ENCODE measurements at places on chromosomes 4 and X.

DNA sequence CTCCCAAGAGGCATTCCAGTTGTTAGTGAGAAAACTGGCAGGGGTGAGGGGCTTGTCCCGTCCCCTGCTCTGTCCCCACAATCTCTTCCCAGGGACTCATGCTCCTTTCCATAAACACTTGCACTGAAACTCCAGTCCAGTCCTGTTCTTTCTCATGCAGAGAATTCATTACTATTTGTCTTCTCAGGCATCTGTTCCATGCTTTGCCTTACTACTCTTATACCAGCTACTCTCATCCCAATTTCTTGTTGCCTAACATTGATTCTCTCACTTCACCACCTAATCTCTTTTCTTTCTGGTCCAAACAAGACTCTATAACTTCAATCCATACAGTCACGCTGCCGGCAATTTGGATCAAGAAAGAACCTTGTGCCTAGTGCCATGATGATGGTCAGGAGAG is 97.1 kb upstream of the VEGFC start:
- DNase-seq = no peak

DNA sequence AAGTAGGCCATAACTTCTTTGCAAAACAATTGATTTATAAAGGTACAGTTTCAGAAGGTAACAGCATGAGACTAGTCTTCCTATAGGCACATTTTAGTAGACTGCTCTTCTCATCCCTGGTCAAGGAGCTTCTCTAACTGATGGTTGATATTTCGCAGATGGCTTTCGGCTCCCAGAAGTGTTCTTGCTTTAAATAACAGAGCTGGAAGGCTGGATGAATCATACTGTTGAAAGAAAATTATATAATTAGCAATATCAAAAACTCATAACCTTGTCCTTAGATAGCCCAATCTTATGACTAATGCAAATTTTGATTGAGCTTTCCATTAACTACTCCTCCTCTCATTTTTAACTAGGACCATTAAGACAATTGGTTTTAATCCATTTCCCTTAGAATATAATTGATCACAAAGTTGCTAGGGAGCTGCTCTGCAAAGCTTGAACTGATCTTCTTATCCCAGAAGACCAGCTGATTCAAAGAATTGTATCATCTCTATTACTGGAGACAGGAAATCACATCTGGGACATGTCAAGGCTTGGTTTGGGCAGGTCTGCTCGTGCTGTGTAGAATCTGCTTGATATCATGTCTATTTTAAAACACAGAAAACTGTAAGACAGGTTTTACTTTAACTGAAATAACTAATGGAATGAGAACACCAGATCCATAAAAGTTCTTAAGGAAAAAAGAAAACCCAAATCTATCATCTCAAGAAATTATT is 38.6 kb downstream of the CENPU start:
- no peak for DNase-seq

DNA sequence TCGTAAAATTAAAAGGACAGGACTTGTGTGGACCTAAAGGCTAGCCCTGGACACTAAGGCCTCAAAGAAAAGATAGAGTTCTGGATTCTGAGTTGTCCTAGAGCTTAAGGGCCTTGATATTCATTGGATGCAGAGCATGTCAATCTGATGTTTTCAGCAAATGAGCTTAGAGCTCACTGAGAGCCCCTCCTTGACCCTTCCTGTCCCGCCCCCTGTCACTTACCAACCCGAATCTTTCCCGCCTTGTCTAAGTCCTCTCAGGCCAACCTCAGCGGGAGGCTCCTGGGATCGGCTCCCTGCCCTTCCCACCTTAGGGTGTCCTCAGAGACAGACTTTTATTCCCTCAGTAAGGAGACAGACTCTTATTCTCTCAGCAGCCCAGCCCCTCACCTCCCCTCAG is at the start of gene CT47C1:
Gene CT47C1, plus strand, starts transcription at position 250 of the 400 bp plus-strand sequence. CDS start 233 bp downstream, outside the sequence.
- DNase-seq = no peak

GRCh38 chr4:41363384-41363981 is 106.8 kb downstream of the UCHL1 start:
- no peak for DNase-seq

- DNase-seq = no peak
Measured at GRCh38 chr4:26325191-26325590, 4.4 kb downstream of the RBPJ start.

- no peak for DNase-seq
Measured at GRCh38 chr4:2932951-2933565, 30.1 kb downstream of the NOP14 start.

DNA sequence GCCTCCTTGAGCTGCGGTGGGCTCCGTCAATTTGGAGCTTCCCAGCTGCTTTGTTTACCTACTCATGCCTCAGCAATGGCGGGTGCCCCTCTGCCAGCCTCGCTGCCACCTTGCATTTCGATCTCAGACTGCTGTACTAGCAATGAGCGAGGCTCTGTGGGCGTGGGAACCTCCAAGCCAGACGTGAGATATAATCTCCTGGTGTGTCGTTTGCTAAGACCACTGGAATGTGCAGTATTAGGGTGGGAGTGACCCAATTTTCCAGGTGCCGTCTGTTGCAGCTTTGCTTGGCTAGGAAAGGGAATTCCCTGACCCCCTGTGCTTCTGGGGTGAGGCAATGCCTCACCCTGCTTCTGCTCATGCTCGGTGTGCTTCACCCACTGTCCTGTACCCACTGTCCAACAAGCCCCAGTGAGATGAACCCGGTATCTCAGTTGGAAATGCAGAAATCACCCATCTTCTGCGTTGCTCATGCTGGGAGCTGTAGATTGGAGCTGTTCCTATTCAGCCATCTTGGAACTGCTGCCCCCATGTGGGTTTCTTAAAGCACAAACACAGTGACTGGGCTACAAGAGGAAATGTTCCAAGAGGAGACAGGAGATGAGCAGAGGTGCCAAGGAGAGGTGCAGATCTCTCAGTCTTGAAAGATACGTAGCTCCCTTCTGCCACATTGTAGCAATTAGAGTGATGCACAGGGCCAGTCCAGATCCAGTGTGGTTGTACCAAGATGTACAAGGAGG is 193.0 kb upstream of the IGFBP7 start:
- DNase-seq = no peak

DNA sequence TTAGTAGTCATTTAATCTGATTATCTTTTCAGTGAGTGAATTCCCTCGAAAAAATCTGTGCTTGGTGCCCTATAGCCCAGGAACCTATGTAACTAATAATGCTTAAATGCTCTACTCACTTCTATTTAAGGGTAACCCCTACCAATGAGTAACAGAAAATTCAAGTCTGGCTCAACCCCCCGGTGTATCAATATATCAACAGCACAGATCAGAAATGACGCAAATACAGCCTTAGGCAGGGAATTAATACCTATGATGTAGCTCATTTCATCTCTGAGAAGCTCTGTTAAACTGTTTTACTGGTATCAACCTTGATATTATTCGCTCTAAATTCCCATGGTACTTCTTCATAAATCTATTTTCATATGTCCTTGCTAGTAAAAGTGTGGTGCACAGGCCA is 28.6 kb downstream of the PDGFC start:
- no peak for DNase-seq

DNA sequence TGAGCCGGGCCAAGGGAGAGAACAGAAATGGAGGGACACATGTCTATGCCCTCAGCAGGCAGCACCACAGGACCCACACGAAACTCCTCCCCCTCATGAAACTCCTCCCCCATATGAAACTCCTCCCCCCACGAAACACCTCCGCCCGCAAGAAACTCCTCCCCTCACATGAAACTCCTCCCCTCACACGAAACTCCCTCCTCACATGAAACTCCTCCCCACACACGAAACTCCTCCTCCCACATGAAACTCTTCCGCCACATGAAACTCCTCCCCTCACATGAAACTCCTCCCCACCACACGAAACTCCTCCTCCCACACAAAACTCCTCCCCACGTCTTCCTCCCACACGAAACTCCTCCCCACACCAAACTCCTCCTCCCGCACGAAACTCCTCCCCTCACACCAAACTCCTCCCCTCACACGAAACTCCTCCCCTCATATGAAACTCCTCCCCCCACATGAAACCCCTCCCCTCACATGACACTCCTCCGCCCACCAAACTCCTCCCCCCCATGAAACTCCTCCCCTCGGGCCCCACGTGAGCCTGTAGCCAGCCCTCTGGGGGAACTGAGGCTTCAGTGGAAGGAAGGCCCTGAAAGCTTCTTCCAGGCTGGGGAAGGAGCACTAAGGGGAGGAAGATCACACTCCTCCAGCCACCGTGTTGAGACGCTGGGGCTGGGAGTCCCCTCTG is 15.2 kb downstream of the ADRA2C start:
- DNase-seq = no peak

GRCh38 chr4:110196871-110197528 is 1.4 kb downstream of the ELOVL6 start:
- DNase-seq = peak; percentile 65

All from colonic mucosa (tissue), 4 donors.